Amygdala (tissue), 56 donors: ENCODE measurements at places on chromosomes 11 and 22.

DNA sequence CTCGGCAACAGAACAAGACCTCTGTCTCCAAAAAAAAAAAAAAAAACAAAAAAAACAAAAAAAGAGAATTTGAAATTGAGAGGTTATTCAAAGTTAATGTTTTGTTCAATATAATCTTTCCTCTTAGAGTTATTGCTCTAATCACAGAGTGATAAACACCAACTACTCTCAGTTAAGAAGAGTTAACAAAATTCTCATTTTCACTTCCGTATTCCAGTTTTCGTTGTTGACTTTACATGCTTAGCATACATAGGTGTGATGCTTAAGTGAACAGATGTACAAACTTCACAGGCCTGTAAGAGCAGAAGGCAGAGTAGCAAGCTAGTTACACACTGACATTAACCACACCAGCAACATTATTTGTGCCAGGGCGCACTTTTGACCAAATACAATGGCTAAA lies 12.3 kb downstream of the EIF4ENIF1 start:
- DNase-seq = no peak

DNA sequence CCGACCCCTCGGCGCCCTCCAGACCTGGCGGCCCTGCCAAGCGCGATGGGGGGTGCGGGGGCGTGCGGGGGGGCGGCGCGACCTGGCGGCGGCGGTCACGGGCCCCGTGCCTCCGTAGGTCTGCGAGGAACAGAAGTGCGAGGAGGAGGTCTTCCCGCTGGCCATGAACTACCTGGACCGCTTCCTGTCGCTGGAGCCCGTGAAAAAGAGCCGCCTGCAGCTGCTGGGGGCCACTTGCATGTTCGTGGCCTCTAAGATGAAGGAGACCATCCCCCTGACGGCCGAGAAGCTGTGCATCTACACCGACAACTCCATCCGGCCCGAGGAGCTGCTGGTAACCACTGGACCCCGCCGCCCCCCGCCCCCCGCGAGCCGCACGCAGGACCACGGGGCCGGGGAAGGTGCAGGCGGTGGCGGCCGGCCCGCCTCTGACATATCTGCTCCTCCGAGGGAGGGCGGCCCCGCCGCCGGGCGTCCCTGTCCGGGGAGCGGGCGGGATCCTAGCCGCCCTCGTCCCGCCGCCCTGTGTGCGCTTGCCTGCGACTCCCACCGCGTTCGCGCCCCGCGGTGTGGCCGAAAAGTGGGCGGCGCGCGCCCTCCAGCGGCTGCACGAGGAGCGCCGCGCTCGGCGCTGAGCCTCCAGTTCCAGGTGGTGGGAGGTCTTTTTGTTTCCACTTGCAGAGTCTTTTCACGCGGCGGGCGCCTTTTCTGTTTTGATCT lies 2.1 kb downstream of the CCND1 start:
- DNase-seq = no peak

DNA sequence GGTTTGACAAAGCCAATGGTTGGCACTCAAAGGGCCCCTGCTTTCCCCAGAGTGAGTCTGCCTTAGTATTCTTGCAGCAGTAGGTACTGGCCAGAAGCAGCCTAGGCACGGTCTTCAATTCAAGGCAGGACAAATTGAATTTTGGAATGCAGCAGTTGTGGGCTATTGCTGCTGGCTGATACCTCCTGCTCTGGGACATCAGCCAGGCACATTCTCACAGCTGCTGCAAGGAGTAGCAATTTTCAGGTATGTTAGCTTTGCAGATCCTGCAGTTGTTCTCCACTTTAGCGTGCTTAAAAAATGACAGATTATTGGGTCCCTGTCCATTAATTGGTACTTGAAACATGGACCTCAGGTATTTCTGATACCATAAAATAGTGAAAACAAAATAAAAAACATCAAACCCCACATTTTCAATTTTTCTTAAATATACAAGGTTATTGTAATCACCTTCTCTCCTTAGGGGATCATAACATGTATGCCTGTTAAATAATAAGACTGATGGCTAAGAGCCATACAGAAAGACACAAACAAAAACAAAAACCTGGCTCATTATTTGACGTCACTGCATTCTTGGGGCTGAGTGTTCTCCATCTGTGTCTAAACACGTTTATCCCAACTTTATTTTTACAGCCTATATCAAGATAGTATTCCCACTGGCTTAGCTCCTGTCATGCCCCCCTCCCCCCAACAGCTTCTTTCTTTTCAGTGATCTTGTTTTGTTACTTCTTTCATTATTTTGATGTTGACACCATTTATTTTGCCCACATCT lies 85.1 kb upstream of the CARD18 start:
- DNase-seq = no peak

GRCh38 chr22:45228401-45228754 lies 12.3 kb downstream of the KIAA0930 start:
- no peak for DNase-seq

DNA sequence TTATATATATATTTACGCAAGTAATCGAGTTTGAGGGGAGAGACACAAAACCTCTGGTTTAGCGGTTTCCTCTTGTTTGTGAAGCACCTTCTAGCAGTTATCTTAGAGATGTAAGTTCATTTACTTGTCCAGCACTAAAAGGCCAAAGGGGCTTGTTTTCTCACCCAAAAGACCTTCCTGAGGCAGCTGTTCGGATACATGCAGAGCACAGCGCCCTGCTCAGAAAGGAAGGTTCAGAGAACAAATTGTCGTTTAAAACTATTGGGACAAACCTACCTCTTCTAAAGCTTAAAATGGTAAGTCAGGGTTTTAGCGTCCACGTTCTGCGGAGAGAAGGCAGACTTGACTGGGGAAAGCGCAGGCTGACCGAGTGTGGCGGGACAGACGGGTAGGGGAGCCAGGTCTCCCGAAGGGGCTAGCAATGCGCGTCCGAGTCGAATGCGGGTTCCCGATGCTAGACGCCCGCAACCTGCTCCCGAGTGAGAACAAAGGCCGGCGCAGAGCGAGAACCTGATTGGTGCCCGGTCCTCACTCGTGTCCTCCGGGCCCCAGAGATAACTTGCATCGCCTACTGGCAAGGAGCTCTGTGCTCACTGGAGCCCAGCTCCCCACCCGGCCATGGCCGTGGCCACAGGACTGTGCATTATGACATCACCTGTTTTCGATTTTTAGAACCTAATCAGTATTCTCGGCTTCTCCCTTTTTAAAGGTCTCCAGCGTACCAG lies 1.0 kb upstream of the SESN3 start:
- peak; percentile 38 for DNase-seq

DNA sequence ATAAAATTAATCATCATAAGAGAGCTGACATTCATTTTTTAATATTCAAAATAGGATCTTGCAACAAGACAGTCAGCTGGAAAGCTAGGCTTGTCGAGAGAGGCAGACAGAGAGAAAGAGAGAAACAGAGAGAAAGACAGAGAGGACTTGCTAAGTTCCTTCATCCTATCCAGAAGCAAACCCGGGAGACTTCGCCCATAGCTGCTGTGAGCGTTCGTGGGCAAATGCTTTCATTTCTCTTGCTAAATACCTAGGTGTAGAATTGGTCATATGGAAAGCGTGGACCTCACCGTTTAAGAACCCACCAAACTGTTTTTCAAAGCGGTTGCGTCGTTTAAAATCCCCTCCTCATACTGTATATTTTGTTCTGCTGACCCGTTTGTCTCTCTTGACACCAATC lies 25.3 kb upstream of the KRTAP5-6 start:
- no peak for DNase-seq

DNA sequence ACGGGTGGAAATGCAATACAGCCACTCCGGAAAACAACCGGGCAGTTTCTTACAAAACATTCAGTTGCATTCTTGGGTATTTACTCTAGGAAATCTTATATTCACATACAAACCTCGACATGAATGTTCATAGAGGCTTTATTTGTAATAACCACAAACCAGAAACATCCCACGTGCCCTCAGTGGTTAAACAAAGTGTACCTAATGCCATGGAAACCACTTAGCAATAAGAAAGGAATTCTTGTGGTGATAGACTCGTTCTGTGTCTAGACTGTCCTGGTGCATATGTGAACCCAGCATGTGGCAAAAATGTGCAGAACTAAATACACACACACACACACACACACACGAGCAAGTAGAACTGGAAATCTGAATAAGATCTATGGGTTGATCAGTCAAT lies 1073.3 kb downstream of the TBC1D22A start:
- DNase-seq = no peak

- DNase-seq = no peak
Observed at GRCh38 chr11:48050304-48050703, 69.9 kb downstream of the PTPRJ start.

DNA sequence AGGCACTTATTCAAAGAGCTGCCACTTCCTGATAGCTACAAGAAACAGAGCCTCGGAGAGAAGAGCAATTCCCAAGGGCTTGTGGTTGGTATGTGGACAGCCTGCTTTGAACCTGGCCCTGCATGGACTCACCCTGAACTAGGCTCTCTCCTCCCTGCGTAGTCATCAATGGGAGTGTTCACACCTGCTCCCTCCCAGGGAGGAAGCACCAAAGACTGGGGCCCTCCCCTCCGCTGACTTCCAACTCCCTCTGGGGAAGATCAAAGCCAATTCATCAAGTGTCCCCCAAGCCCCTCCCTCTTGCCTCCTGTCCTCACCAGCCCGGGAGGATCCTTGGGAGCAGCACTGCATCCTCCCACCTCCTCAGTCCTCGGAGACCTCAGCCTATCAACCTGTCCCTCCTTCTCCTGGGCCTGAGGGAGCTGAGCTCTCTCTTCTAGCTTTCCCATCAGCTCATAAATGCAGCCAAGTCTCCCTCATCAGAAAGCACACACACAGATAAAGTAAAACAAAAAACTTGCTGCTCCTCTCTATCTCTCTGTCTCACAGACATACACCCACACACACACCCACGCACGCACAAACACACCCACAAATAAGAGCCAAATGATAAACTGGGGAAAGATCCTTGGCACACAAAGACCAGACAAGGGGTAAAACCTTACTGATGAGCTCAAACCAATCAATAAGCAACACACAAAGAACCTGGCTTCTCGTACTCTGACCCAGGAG lies 3.3 kb downstream of the A4GALT start:
- no peak for DNase-seq

- DNase-seq = no peak
Observed at GRCh38 chr11:64619811-64620380, 28.9 kb downstream of the SLC22A12 start.

DNA sequence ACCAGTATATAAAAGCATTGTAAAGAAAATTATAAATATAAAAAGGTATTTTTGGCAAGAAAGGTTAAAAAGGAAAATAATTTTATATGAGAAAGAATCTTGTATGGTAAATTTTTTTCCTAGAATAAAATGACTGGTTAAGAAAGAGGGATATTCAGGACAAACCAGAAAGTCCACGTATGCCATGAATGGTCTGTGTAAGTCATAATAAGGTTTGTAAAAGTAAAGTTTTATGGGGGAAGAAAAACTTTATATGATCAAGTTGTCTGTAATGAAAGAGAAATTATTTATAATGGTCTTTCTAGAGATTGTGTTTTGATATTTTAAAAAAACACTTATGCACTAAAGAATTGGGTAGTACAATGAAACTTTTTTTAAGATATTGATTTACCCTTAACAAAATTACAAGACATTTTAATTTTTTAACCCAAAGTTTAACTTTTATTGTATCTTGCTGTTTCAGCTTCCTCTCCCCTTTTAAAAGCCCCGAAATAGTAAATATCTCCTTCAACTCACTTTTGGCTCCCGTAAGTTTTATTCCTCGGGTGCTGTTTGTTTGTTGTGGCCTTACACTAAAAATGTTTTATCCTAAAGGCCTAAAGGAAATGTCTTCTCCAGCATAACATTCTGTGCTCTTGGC lies 47.7 kb downstream of the AMOTL1 start:
- no peak for DNase-seq

DNA sequence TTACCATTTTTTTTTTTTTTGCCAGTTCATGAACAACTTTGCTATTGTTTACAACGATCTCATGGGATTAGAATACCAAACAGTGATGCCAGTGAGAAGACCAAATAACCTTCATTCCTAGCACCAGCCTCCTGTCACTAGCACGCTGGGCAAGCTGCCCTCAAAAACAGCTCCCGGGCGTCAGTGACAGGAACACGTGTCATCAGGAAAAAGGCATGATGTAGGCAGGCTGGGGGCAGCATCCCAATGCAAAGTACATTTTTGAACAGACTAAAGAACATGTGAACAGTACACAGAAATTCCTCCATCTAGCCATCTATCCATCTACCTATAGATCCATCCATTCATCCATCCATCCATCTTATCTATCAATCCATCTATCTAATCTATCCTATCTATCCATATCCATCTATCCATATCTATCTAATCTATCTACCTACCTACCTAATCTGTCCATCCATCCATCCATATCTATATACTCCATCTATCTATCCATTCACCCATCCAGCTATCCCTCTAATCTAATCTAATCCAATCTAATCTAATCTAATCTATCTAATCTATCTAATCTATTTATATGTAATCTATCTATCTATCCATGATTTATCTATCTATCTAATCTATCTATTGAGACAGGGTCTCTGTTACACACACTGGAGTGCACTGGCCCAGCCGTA lies 378.5 kb downstream of the SHANK2 start:
- no peak for DNase-seq

DNA sequence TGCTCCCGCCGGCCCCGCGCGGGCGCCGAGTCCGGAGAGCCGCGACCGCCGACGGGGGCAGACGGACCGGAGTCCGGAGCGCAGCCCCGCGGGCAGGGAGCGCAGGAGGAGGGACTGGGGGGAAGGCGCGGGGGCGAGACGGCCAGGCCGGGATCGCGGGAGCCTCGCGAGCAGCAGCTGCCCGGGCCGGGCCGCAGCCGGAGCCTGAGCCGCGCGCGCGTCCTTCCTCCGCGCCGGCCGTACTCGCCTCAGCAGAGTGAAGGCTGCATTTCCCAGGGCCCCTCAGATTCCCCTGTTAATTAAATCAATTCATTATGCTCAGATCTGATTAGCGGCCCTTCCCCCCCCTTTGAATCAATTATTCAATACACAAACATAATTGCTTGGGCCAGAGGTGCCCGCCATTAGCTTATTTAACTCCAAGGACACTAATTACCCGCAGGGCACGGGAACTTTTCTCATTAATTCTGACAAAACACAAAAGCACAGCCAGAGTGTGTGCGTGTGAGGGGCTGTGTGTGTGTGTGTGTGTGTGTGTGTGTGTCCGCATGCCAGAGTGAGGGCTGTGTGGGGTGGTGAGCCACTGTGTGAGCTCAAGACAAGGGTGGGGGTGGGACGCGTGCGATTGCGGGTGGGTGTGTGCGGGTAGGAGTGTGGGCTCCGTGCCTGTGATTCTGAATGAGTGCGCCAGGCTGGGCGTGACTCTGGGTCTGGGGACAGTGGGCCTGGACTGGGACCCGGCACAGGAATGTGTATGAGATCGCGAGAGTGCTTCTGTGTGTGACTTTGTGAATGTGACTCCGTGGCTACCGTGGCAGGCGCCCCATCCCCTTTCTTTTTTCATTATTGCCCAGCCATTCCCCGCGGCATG lies 5.1 kb upstream of the LMO1 start:
- DNase-seq = no peak
